ENCODE measurements at places on chromosomes 1 and 21. TPM values are rescaled to one million over a fixed set of nuclear protein-coding genes. Genes with fewer than 3 reads are reported as not detected.

DNA sequence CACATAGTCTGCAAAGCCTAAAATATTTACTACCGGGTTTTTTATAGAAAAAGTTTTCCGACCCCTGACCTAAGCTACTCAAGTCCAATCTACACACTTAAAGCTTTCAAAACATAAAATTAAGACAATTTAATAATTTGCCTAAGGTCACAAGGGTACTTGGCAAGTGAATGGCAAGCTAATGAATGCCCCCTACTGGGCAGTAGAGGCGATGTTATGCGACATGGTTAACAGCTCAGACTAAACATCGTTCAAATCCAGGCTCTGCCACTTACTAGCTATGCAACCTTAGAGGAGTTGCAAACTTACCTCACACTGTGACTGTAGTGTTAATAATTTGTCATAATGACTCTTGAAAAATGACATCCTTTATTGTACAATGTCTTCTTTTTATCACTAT is 317.2 kb upstream of the NFIA start:
- no peak for DNase-seq

DNA sequence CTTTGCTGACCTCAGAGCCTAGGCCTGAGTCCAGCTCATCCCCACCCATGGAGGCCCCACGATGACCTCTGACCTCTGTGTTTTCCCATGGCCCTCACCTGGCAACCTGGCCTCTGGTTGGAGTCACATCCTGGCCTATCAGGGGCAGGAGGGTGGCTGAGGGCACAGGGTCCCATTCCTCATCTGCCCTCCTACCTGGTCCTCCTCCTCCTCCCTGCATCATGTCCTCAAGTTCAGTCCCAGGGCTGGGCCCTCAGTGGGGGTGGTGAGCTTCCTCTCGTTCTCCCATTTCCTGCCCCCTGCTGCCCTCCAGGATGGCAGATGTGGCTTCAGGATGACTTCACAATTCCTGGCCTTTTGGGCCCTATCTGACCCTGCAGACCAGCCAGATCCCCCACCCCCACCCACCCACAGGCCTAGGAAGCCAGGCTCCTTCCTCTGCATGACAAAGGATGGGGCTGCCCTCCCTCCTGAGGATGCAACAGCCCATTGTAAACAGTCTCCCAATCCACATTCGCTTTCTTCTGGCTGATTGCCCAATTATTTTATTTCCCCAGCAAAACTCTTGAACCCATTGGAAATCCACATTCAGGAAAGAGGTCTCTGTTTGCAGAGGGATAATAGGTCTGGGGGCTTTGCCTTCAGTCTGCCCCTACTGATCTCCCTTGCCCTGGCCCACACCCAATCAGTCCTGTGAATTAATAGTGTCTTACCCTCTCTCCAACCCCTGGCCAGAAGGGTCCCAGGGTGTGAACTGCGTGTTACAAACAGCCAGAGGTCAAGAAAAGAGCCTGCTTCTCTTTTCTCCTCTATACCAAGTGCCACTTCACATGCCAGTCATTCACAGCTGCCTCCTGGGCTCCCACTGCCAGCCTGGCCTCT is 10.3 kb upstream of the LEFTY1 start:
- DNase-seq, result no peak

- no peak for DNase-seq
These were observed 45.9 kb upstream of the IPO9 start for GRCh38 chr1:201783058-201783457.

DNA sequence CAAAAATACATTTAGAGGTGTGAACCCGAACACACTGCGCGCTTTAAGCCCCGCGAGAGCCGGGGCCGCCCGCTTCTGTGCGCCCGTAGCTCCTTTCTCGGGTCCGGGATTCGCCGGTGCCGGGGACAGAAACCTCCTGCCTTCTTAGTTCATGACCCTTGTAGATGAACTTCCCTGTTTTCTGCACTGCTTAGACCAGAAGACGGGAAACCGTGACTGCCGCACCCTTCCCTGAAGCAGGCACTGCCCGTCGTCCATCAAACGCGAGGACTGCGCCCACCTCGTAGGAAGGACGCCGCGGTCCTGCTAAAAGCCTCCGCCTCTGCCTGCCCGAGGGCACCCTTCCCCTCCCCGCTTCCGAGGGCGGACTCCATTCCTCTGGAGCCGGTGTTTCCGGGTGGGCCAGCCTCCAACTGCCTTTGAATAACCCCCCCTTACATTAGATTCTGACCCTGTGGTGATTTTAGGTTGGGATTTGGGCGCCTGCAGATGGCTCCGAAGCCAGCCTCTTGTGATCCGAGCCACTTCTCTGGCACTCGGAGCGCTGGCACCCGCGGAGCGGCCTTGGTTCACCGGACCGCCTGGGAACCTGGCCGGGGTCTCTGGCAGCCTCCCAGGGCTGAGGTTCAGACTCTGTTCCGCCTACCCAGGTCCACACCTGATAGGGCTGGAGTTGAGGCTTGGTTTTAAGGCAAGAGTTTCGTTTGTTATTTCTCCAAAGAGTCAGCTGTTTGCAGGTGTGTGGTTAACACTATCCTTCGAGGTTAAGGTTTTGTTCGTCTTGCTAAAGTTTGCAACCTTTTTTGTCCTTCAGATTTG is 1.2 kb upstream of the PTTG1IP start:
- DNase-seq, result no peak

- DNase-seq, result no peak
These were observed at the start of gene ZYG11A for GRCh38 chr1:52842643-52843310. ZYG11A (plus strand) TSS chr1:52842760; CDS start chr1:52842884, 124 bp downstream.

GRCh38 chr1:23667411-23667810 is 24.2 kb upstream of the RPL11 start:
- no peak for DNase-seq

DNA sequence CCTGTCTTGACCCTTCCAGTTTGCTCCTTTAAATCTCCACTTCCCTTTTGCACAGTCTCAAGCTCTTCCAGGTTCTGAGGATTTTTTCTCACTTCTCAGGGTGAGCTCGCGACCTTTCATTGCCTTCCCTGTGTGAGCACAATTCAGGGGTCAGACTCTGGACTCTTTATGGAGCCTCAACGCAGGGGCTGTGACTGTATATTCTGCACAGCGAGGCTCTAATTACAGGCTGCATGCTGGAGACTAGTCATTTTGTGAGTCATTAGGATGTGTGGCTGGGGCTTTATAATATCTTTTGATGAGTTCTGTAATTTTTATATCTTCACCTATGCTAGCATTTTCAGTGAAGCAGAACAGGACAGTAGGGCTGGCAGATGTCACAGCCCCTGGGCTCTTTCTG is 270.7 kb downstream of the KAZN start:
- DNase-seq, result no peak

GRCh38 chr1:219732814-219733491 is 120.0 kb upstream of the ZC3H11B start:
- no peak for DNase-seq

DNA sequence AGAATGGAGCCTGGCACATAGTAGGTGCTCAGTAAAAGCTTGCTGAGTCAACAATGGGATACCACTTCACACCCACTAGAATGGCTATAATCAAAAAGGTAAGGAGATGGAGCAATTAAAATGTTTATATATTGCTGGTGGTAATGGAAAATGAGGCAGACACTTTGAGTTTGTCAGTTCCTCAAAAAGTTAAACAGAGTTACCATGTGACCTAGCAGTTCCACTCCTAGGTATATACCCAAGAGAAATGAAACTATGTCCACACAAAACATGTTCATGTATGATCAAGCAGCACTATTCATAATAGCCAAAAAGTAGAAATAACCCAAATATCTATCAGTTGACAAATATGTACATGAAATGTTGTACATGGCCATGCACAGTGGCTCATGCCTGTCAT is 74.8 kb upstream of the ECE1 start:
- DNase-seq, result no peak

DNA sequence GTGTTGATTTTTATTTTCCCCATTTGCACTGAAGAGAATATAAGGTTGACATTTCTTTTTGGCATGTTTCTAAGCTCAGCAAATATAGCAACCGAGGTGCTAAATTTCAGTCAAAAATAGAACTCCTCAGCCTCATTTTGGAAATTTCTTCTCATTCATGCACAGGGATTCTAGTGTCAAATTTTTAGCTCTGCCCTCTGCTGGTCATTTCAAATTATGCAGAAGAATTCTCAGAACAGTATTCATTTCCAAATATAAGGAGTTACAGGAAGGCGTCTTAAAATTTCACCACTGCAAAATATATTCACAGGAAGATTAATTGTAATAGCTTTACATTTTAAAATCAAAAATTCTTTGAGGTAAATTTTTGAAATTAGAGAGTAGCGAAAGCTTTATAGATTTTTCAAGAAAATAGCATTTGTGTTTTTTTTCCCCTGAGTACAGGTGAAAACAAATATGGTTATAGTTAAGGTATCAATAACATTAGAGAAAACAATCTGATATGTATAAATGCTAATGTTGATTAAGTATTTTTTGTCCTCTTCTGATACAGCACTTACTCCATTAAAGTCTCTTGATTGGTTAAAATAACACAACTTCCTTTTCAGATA is 57.9 kb downstream of the FMN2 start:
- DNase-seq, result no peak

GRCh38 chr1:154777154-154777553 is 92.9 kb downstream of the KCNN3 start:
- no peak for DNase-seq

DNA sequence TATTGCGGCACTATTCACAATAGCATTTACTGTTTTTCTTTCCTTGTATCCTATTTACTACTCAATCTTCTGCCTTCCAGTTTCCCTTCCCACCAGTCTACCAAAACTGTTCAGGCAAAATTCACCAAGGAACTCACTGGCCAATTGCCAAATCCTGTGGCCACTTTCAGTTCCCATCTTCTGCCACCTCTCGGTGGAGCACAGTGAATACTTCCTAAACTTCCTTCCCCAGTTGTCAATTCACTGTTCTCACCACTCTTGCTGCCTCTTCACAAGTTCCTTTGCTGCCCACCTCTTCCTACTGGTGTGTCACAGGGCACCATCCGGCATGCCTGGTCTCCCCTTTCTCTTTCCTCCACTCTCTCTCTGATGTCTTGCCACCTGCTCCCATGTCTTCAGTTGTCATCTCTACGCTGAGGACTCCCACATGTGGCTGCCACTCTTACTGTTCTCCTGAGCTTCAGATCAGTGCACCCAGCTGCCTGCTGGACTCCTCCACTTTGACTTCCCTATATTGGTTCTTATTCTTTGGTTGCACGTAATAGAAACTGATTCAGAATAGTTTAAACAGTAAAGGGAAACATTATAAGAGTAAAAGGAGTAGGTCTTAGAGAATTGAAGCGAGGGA is 114.4 kb downstream of the PIK3R3 start:
- DNase-seq, result no peak

DNA sequence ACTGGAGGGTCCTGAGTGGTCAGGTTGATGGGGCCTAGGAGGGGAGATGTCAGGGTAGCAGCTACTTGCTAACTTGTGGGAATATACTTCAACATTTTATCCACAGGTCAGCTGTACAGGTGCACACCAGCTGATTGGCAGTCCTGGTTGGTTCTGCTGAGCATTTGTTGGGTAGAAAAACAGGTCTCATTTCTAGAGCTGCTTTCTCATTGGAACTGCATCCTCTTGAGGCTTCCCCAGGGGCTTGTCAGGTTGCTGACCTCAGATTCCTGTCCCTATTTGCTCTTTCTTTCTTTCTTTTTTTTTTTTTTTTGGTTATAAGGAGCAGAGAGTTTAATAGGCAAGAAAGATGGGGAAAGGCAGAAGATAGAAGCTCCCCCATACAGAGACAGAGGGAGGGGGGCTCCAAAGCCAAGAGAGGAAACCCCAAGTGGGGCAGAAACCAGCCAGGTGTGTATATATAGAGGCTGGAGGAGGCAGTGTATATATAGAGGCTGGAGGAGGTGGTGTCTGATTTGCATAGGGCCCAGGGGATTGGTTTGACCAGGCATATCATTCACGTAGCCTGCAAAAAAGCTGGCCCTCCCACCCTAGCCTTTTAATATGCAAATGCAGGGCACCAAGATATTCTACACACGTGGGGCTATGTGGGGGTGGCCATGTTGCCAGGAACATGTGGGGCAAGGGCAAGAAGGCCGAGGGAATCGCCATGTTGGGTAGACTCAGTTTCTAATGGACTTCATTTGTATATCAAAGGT is 57.3 kb upstream of the STUM start:
- DNase-seq, result no peak

DNA sequence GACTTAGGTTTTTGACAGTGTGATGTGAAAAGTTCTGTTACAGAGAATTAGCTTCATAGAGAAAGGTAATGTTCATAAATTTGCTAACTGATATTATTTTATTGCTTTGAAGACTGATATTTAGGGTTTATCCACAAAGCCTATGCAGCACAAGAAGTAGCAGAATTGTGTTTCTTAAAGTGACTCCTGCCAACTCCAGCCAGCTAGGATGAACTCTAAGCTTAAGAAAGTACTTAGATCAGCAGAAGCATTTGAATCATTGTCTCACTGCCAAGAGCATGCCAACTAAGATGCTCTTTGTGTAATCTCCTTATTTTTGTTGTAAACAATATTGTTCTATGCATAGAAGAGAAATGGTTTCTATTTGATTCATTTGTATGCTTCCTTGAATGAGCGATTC is 589.4 kb upstream of the ADGRL4 start:
- DNase-seq, result no peak

DNA sequence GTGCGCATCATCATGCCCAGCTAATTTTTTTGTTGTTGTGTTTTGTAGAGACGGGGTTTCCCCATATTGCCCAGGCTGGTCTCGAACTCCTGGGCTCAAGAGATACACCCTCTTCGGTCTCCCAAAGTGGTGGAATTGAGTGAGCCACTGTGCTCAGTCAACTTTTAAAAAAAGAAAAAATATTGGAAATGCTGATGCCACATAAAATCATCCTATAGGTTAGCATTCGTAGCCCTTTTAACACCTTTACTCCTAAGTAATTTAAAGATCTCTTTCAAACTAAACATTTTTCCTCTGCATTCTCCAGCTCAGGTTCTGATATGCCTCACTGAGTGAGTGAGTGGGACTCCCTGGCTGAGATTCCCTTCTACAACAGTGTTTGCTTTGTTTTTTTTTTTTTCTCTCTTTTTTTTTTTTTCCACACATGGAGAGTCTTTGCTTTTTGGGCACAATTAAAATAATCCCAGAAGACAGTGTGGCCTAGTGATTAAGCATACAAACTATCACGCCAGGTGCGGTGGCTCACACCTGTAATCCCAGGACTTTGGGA is 74.0 kb downstream of the LPGAT1 start:
- DNase-seq, result no peak

- peak; percentile 75 for DNase-seq
These were observed 16.9 kb downstream of the GPR157 start for GRCh38 chr1:9111957-9112356.

- no peak for DNase-seq
These were observed 8.7 kb downstream of the CLDN8 start for GRCh38 chr21:30207252-30207579.

- no peak for DNase-seq
These were observed 18.8 kb upstream of the FASLG start for GRCh38 chr1:172640111-172640510.

- no peak for DNase-seq
These were observed 94.0 kb upstream of the KCND3 start for GRCh38 chr1:112083487-112083886.

GRCh38 chr1:157194731-157195520 is 56.7 kb upstream of the ETV3 start:
- DNase-seq, result no peak

The PLEKHN1 gene
- 0.39 TPM for total RNA-seq

The TIMM17A gene
- 61.7 TPM for total RNA-seq

The FAM151A gene
- 0.84 TPM for total RNA-seq

The OPRD1 gene
- total RNA-seq, result not detected

The ARTN gene
- total RNA-seq, result 0.39 TPM

The THEM5 gene
- not detected for total RNA-seq

The OR10Z1 gene
- total RNA-seq, result not detected

Measured in mesenteric fat pad (tissue), 1 donor.